ENCODE measurements at places on chromosomes 1 and 21.

GRCh38 chr1:87064309-87064708 lies 149.9 kb downstream of the HS2ST1 start:
- H3K4me3 ChIP-seq: no peak overlapping the region
- no peak overlapping the region for H3K27ac ChIP-seq
- no peaks in the 10 kb centered on the region for H3K36me3 ChIP-seq
- no peaks in the 10 kb centered on the region for H3K27me3 ChIP-seq

DNA sequence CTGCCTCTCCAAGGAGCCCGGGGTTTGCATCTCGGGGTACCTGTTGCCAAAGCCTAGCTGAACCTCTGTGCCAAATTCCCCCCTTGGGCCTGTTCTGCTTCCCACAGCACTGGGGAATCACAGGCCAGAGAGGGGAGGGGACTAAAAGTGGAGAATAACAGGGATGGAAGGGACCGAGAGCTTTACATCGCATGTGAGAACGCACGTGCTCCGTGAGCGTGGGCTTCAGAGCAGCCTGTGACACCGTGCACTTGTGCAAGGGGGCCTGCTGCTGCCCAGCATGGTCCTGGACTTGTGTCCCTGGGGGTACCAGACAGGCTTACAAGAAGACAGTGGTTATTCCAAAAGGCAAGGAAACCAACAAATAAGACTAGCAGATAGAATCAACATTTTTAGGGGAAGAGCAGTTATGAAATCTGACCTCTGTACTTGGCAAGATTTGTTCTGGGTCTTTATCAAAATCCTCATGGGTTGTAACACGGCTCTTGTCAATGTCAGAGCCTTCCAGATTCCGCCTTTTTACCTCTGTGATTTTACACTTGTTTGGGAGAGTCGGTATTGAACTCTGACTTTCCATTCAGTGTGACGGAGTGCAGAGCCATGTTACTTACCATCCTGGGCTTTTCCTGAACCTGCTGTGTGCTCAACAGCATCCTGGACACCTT lies 36.2 kb upstream of the TNFRSF1B start:
- no peak for DNase-seq
- no peak overlapping the region for H3K27ac ChIP-seq
- no peak overlapping the region for H3K4me3 ChIP-seq
- H3K27me3 ChIP-seq: no peaks in the 10 kb centered on the region

GRCh38 chr1:182601416-182601786 lies 2.8 kb downstream of the RGS16 start:
- H3K4me3 ChIP-seq: no peak overlapping the region
- H3K4me1 ChIP-seq: peaks cover 7% of the 10 kb centered on the region
- DNase-seq: peak; percentile 79
- no peak overlapping the region for H3K27ac ChIP-seq
- peaks cover 16% of the 10 kb centered on the region for H3K36me3 ChIP-seq

DNA sequence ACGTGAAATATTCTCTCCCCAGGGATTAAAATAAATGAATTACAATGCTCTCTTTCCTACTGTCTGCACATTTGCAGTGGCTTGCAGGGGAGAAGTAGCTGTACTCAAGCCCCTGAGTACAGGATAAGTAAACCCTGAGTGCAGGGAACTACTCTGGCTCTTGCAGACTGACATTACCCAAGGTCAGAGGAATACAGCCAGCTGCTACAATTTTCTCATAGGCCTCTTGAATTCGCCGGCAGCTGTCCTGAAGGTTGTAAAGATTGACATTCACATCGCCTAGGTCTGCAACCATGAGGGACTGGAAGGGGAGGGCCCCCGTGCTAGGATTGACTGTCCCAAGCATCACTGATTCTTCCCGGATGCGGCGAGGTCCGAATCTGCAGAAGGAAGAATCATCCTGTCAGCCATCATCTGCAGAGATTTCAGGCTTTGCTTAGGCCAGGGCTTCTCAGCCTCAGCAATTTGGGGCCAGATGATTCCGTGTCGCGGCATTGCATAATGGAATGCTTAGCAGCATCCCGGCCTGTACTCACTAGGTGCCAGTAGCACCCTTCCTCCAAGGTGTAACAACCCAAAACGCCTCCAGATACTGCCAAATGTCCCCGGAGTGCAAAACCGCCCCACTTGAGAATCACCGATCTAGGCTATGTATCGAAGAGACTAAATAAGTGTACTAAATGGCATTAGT lies 1.7 kb downstream of the AGMAT start:
- H3K27me3 ChIP-seq: no peaks in the 10 kb centered on the region
- no peaks in the 10 kb centered on the region for H3K36me3 ChIP-seq
- no peak overlapping the region for H3K27ac ChIP-seq
- peaks cover 11% of the 10 kb centered on the region for H3K4me1 ChIP-seq
- no peak overlapping the region for H3K4me3 ChIP-seq

DNA sequence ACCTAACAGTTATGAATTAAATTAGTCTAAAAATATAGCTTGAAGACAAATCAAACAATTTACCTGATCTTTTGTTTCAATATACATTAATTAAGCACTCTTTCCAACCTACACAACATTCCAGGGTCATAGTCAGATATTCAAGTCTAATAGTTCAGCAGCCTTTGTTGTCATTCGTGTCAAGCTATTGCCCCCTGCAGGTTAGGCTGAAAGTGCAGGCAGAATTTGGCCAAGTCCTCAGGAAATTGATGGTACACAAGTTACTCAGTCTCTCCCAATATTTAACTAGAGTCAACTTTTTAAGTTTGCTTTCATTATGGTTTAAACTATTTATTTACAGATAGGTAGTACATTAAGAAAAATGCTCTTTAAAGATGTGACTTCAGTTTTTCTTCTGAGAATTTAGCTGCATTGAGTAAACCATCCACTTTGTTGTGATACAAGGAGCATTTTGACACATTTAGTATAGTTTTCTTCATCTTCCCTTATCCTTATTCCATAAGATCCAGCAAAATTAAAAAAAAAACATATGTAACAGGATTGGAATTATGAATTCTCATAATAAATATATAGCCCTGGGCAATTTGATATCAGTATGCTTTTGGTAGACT lies 130.3 kb upstream of the DPYD start:
- no peak overlapping the region for H3K4me3 ChIP-seq
- H3K36me3 ChIP-seq: no peaks in the 10 kb centered on the region
- H3K27me3 ChIP-seq: peaks cover 26% of the 10 kb centered on the region
- H3K27ac ChIP-seq: no peak overlapping the region
- H3K4me1 ChIP-seq: peaks cover 11% of the 10 kb centered on the region
- peak; percentile 79 for DNase-seq

- H3K36me3 ChIP-seq: no peaks in the 10 kb centered on the region
- H3K4me1 ChIP-seq: no peaks in the 10 kb centered on the region
- no peak overlapping the region for H3K4me3 ChIP-seq
- no peaks in the 10 kb centered on the region for H3K27me3 ChIP-seq
- DNase-seq: no peak
These were observed 1150.9 kb downstream of the MRPL39 start for GRCh38 chr21:24456358-24456757.

DNA sequence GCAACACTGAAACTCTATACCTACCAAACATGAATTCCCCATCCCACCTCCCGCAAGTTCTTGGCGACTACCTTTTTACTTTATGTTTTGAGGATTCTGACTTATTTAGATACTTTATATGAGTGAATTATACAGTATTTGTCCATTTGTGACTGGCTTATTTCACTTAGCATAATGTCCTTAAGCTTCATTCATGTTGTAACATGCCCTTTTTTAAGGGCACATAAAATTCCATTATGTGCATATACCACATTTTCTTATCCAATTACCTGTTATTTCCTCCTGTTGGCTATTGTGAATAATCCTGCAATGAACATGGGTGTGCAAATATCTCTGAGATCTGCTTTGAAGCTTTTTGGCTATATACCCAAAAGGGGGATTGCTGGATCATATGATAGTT lies 22.0 kb upstream of the CHIT1 start:
- H3K36me3 ChIP-seq: no peaks in the 10 kb centered on the region
- no peaks in the 10 kb centered on the region for H3K4me1 ChIP-seq
- H3K4me3 ChIP-seq: no peak overlapping the region
- no peak overlapping the region for H3K27ac ChIP-seq
- peaks cover 6% of the 10 kb centered on the region for H3K27me3 ChIP-seq

DNA sequence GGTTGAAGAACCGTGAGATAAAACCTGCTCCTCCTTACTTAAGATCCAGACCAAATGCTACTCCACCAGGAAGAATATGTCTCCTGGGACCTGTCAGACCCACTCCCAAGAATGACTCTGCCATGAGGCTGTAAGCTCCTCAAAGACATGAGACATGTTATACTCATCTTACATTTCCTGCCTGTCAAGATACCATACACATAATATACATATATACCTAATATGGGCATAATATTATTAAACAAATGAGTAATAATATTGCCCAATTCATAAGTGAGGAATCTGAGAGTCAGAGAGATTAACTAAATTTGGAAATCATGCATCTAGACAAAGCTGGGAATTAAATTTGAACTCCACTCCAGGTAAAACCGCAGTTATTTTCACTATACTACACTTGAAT lies 634.9 kb downstream of the LMO4 start:
- H3K4me3 ChIP-seq: no peak overlapping the region
- DNase-seq: no peak
- H3K4me1 ChIP-seq: peaks cover 3% of the 10 kb centered on the region
- no peaks in the 10 kb centered on the region for H3K27me3 ChIP-seq
- H3K36me3 ChIP-seq: no peaks in the 10 kb centered on the region

GRCh38 chr1:18234790-18235242 lies 127.2 kb downstream of the IGSF21 start:
- H3K36me3 ChIP-seq: no peaks in the 10 kb centered on the region
- DNase-seq: no peak
- H3K27ac ChIP-seq: no peak overlapping the region
- no peaks in the 10 kb centered on the region for H3K4me1 ChIP-seq

DNA sequence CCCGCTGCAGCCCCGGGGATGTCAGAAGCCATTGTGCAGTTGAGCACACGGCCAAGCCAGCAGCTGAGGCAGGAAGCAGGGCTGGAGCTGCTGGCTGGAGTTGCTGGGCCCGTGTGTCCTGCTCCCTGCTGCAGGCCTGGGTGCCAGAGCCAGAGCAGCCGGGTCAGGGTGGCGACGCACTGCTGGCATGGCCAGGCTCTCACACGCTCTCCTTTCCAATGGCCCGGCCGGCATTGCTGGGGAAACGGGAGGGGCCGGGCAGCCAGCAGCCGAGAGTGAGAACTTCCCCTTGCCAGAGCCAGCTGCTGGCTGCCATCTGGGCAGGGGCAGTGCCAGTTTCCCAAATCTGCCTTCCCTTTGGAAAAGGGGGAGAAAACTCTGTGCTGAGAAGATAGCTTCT lies 82.4 kb upstream of the PROX1 start:
- H3K27ac ChIP-seq: no peak overlapping the region
- H3K27me3 ChIP-seq: no peaks in the 10 kb centered on the region
- H3K4me3 ChIP-seq: no peak overlapping the region
- H3K4me1 ChIP-seq: no peaks in the 10 kb centered on the region
- H3K36me3 ChIP-seq: no peaks in the 10 kb centered on the region
- no peak for DNase-seq

DNA sequence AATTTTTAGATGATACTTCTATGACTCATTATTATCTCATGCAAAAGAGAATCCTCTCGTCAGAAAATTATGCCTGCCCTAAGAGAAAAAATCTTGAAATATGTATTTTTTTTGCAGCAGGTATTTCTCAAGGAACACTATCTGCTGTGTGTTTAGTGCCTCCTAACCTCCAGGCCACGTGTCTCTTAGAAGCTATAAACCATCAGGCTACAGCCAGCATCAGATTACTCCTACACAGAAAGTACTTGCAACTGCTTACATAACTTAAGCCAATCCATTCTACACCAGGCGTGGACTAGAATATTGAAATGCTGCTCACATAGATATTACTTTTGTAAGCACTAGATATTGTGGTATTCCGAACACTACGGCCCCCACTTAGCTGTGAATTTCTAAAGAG lies 933.4 kb downstream of the PLA2G4A start:
- no peaks in the 10 kb centered on the region for H3K4me1 ChIP-seq
- H3K36me3 ChIP-seq: no peaks in the 10 kb centered on the region
- no peak overlapping the region for H3K27ac ChIP-seq

DNA sequence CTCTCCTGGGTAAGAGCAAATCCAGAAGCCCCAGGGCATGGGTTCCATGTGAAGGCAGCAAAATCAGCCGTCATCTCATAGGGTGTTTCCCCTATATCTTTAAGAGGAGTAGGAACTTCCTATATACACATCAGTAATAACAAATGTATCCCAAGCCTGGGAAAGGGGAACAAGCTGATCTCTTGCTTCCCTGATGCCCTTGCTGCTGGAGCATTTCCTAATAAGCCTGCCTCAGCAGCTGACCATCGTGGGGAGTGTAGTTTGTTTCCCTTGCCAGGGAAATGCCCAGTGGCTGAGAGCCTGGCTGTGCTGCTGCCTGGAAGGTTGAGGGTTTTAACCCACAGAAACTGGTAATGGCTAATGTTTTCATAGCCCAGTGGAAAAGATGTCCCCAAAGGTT lies 177.0 kb downstream of the NPHP4 start:
- no peak overlapping the region for H3K27ac ChIP-seq
- DNase-seq: no peak
- no peaks in the 10 kb centered on the region for H3K27me3 ChIP-seq
- H3K36me3 ChIP-seq: no peaks in the 10 kb centered on the region

GRCh38 chr1:27045973-27046558 lies 33.4 kb upstream of the TENT5B start:
- H3K4me3 ChIP-seq: no peak overlapping the region
- H3K27me3 ChIP-seq: no peaks in the 10 kb centered on the region
- H3K4me1 ChIP-seq: peaks cover 3% of the 10 kb centered on the region

DNA sequence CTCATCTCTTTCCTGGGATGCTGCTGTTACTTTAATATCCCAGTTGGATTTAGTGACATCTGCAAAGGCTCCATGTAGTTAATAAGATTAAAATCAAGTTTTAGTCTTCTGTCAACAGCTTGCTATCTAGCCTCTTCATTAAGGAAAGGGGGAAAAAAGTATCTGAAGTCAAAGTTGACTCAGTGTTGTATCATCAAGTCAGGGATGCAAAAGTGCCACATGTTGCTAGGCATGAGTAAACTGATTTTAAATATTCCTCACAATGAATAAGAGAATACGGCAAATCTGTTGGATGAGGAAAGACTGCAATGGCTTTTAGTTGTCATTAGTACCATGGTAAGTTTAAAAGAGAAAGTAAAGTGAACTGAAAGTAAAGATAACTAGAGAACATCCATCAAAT lies 383.2 kb upstream of the ZRANB2 start:
- DNase-seq: no peak
- peak overlapping the region; percentile 46 for H3K4me3 ChIP-seq
- H3K4me1 ChIP-seq: no peaks in the 10 kb centered on the region
- no peaks in the 10 kb centered on the region for H3K27me3 ChIP-seq

DNA sequence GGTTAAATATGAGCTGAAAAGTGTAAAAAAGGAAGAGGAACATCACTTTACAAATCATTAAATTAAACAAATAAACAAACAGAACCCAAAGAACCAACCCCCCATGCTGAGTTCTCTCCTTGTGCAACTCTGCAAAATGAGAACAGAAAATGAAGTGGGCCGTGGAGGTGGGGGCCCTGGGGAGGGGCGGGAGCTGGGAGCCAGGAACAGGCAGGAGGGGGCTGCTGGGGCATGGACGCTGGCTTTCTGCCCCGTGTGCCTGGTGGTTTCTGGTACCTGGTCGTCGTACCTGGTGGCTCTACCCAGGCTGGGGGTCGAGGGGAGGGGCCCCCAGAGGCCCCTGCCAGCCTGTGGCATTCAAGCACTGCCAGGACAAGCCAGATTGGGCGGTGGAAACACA lies 10.8 kb downstream of the GPR37L1 start:
- H3K36me3 ChIP-seq: peaks cover 49% of the 10 kb centered on the region
- no peak for DNase-seq
- no peaks in the 10 kb centered on the region for H3K27me3 ChIP-seq
- H3K4me3 ChIP-seq: no peak overlapping the region
